ENCODE measurements at places on chromosomes 2 and 18.

DNA sequence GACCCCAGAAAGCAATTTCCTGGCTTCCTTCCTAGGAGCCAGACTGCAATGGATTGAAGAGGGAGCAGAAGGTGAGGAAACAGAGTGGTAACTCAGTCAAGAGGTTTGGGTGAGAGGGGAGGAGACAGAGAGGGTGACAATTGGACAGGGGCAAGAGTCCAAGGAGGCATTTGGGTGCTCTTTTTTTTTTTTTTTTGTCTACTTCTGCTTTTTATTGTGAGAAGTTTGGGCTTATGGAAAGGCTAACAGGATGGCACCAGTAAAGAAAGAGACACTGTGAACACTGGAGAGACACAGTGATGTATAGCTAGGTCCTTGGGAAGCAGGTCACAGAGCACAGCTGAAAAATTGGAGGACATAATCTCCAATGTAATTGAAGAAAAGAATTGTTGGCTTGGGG lies 25.0 kb downstream of the CYBRD1 start:
- no peak for ATAC-seq

DNA sequence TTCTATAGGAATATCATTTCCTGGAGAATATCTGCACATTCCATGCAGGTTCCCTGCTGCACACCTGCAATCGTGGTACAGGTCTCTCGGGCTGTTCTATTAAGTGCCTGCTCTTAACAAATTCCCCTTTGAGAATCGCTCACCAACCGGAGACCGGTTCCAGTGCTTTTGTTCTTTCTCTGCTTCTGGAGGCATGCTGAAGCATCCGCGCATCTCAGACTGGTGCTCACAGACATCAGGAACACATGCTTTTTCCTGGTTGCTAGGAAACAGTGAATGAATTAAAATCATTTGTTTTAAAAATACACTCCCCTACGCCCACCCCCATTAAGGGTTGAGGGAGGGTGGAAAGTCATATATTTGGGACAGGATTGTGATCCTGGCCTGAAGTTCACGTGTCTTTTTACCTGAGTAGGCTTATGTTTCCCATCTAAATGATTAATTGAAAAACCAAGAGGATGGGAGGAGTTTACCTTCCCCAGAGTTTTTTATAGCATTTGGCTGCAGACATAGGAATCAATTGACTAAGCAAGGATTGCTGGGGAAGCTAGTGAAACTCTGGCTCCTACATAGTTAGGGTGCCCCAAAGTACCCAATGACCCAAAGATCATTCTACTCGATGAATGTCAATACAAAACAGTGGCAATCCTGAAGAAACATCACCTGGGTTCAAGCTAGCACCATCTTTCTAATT lies at the start of gene C2orf80:
Gene C2orf80, minus strand, starts transcription at position 221 of the 694 bp plus-strand sequence. CDS start 3,044 bp downstream, outside the sequence.
- no peak for ATAC-seq

DNA sequence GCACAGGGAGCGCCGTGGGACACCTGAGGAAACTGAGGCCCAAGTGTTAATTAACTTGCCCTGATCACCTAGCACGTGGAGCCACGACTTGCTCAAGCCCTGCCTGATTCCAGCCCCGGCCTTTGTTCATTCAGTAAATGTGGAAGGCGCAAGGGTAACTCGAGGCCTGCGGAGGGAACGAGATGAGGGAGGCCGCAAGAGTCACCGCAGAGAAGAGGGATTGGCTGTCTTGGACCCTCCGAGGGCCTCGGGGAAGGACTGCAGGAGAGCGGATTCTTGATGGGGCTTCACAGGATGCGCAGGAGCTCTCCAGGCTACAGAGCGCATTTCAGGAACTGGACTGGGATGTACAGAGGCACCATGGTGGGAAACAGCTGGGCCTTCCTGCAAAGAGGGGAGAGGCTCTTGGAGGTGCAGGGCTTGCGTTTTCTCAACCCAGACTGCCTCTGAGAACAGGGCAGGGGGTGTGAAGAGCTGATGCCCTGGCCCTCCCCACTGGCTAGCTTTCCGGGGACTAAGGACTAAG lies 511 bp upstream of the ANKMY1 start:
- ATAC-seq: no peak

GRCh38 chr18:48719974-48720654 lies 181.3 kb downstream of the CTIF start:
- no peak for ATAC-seq

GRCh38 chr2:219851801-219852481 lies 224.5 kb downstream of the SLC4A3 start:
- no peak for ATAC-seq

DNA sequence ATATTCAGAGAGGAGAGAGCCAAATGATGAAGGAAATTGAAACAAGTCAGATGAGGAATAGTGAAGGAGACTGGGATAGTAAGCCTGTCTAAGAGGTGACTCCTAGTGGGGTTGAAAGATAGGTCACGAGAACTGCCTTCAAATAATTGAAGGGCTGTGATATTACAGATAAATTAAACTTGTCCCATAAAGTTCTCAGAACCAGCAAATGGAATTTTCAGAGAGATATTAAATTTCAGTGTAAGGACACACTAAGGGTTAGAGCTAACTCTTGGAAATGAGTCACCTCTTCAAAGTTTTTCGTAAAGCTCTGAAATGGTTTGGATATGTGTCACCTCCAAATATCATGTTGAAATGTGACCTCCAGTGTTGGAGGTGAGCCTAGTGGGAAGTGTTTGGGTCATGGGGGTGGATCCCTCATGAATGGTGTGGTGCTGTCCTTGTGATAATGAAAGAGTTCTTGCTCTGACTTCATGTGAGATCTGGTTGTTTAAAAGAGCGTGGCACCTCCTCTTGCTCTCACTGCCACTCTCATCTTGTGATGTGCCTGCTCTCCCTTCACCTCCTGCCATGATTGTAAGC lies 87.3 kb downstream of the BABAM2 start:
- ATAC-seq: peak; percentile 81
